ENCODE measurements at places on chromosomes 5 and 9.

GRCh38 chr5:125725691-125726090 lies 697.5 kb upstream of the GRAMD2B start:
- DNase-seq = no peak

GRCh38 chr5:158297002-158297527 lies 438.1 kb upstream of the CLINT1 start:
- DNase-seq = no peak

DNA sequence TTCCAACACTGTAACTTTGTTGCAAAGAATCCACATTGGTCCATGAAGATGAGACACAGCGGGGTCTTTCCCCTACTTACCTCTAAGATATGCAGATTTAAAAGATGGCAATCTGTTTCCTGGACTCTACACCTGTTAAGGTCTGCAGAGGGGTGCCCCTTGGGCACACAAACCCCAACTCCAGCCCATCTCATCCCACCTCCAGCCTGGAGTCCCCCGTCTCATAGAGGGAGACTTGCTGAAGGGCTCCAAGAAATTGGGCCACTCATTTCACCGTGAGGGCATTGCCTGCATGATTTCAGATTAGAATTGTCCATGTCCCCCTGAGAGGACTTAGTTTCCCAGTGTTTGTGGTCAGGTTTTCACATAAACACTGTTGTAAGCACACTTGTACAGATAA lies 365.7 kb downstream of the IRX2 start:
- no peak for DNase-seq

DNA sequence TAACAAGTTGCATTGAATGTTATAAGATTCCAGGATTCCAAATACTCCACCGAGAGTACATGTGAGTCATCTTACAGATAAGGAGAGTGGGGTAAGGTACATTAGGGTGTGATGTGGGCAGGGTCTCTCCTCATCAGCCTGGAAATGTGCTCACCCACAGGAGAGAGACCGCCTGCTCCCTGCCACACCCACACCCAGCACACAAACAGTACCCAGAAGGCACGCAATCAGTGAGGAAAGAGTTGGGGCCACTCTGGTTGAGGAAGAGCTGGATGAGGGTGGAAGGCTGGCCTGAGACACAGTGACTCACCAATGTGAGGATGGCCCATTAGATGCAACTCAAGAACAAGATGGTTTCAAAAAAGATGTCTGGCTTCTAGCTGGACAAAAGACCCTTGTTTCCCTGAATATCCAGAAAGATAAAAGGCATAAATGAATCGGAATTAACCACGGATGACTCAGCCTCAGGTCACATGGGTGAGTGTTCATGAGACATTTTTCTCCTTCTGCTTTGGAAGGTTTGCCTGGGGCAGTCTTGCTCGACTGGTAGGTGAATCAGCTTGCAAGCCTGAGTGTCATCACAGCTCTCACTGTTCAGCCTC lies 51.1 kb upstream of the LHFPL2 start:
- no peak for DNase-seq

DNA sequence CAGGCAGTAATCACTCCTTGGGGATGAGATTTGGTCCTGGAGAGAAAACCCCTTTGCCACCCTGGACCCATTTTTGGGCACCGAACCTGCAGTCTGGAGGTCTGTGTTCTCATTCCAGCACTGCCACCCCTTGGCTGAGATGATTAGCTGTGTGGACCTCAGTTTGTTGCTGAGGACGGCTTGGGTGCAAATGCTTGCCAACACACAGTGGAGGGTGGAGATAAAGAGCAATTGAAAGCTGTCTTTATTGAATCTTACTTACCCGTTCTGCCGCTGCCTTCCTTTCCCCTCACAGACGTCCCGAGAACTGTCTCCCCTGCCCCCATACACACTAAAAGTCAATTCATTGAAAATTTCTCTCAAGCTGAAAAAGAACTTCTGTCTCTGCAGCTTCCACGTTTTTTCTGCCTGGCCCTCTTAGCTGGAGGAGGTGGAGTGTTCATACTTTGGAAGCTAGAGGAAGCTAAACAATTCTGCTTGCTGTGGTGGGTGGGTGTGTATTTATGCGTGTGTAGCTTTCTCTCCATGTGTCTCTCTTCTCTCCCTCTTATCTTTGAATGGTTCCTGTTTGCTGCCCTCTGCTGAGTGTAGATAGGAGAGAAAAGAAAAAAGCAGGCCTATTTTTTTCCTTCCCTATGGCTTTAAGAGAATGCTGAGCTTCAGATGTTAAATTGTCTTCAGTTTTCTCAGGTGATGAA lies 6.6 kb downstream of the GALNT10 start:
- DNase-seq = no peak

- DNase-seq = no peak
These were observed 372.1 kb downstream of the NTRK2 start for GRCh38 chr9:85041466-85042137.

- no peak for DNase-seq
These were observed 130.3 kb downstream of the RGS3 start for GRCh38 chr9:113593682-113594281.

DNA sequence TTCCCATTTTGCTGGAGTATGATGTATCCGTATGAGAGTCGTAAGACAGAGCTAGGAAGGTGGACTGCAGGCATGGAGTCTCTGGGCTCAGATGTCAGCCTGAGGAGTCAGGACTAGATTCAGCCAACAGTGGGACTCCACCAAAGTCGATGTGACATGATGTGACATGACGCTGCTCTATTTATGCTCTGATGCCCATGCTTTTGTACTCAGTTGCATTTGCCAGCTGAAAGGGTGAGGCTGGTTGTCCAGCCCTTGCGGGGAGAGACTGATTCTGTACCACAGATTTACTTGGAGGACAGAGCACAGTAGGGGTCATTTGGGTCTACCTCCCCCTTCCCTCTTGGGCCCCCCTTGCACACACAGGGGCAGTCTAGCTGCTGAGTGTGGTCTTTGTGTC lies 88.5 kb upstream of the ATG10 start:
- DNase-seq = no peak

DNA sequence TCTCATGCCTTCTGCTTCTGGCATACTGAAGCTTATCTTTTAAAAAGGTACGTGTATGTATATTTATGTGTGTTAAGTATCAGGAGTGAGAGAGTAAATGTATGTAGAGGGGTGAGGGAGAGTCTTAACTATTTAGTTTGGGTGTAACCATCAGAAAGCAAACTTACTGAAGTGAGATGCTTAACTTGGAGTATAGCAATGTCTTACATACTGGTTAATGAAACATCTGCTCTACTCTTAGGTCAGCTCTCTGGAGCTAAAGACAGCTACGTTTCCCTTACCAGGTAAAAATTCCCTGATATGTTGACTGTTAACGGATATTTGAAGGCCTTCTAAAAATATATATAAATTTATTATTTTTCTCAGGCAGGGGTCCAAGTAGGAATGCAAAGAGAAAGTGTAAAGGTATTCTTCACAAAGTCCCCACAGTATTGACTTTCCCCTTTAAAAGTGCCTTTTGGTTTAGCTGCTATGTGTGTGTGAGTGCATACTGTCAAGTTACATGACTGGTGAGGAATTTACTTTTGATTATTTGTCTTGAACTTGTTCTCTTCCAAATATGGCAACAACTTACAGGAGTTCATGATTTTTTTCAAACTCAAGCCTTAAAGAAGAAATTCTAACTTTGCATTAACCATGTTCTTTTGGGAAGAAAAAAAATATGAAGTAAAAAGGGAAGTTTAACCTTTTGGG lies 12.3 kb upstream of the C5orf24 start:
- DNase-seq = no peak

DNA sequence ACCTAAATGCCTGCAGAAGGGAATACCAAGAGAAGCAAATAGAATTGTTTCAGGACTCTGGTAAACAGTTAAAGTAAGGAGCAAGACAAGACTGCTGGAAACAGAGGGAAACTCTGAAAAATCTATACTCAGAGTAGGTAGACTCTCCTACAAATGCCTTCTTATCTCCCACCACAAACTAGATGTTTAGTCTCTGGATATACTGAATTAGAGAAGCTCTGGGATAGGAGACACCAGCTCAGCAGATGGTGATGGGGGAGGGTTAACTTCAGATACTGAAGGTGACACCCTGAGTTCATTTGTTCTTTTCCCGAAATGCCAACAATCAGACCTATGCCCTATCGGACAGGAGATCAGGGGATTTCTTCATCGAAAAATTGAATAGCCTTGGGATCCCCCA lies 54.1 kb upstream of the CHD1 start:
- no peak for DNase-seq

DNA sequence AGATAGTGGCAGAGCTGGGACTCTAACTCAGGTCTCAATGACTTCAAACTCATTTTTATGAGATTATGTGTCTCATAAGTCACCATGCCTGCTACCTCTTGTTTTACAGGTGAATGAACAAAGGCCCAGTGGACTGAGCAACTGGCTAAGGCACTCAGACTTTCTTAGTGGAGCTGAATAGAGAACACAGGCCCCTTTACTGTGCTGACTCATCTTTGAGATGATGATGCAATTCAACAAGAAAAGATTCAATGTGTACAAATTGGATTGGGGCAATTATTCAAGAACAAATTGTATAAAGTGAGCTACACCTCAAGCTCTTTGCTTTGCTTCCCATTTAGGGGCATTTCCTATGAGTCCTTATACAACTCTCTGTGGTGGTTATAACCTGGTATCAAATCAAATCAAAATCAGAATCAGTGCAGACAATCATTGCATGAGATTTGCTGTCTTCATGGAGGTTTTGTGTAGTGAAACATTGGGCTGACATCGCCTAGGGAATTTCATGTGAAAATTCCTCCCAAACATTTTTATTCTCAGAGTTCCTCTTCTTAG lies 84.3 kb upstream of the PPP2R2B start:
- no peak for DNase-seq
